ENCODE measurements at places on chromosomes 5 and 9. TPM values are rescaled to one million over a fixed set of nuclear protein-coding genes. Genes with fewer than 3 reads are reported as not detected.

The CANX gene
- 621 TPM for total RNA-seq

The FIBCD1 gene
- 0.26 TPM for total RNA-seq

The OCLN gene
- total RNA-seq, result 11.9 TPM

The PCDHA1 gene
- total RNA-seq, result 0.48 TPM

The SKP1 gene
- total RNA-seq, result 315 TPM

The CDKN2B-AS1 gene
- total RNA-seq, result not detected

The CCNO gene
- 0.24 TPM for total RNA-seq

- no peak for DNase-seq
Observed at GRCh38 chr9:34984049-34984448, 5.5 kb upstream of the DNAJB5 start.

DNA sequence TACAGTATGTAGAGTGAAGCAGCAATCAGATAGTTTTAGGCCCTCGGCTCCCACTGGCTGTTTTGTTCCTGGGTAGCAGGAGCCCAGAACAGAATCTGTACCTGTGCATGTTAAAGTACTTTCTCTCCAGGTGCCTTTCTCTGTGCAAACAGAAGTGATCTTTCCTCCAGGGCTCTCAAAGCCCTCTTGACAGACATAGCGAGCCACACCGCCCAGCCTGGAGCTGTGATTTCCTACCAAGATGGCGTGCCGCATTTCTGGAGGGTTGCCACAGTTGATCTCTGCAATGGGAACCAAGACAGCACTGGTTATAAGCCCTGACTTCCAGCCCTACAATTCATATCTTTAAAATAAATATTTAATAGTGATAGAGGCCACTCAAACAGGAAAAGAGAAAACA lies 50.9 kb downstream of the SUSD1 start:
- no peak for DNase-seq

DNA sequence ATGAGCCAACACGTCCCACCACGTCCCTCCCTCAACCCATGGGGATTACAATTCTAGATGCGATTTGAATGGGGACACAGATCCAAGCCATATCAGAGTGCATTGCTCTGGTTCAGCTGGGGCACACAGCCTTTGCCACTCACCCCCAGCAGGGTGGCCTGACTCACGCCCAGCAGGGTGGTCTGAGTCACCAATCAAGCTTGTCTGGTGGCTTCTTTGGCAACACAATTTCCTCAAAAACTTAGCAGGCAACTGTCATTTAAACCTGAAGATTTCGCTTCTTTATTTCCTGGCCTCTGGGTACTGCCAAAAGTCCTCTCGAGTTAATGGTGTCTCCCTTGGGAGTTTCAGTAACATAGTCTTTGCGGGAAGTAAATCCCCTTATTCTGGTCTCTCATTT lies 16.3 kb upstream of the SEMA5A start:
- no peak for DNase-seq

GRCh38 chr5:81145329-81145935 lies 87.7 kb upstream of the CKMT2 start:
- DNase-seq, result no peak

DNA sequence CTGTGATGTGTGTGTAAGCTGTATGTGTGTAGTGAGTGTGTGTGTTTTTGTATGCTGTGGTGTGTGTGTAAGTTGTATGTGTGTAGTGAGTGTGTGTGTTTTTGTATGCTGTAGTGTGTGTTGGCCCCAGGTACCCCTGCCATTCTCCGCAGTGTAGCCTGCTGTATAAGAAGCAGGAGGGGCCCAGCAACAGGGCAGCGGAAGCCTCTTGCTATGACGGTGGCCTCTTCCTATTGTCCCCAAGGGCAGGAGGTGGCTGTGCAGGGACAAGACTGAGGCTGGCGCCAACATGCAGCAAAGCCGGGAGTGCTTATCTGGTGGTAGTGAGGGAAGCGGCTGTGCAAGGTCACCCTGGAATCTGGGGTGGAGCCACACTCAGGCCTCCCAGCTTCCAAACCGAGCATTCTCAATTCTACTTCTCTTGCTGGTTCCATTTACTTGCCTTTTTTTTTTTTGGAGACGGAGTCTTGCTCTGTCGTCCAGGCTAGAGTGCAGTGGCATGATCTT lies 5.1 kb downstream of the SPAAR start:
- peak; percentile 2 for DNase-seq

- peak; percentile 88 for DNase-seq
Observed at GRCh38 chr5:106094204-106094607, 1576.5 kb downstream of the EFNA5 start.

GRCh38 chr9:112332214-112332613 lies 1.2 kb downstream of the PTBP3 start:
- no peak for DNase-seq

DNA sequence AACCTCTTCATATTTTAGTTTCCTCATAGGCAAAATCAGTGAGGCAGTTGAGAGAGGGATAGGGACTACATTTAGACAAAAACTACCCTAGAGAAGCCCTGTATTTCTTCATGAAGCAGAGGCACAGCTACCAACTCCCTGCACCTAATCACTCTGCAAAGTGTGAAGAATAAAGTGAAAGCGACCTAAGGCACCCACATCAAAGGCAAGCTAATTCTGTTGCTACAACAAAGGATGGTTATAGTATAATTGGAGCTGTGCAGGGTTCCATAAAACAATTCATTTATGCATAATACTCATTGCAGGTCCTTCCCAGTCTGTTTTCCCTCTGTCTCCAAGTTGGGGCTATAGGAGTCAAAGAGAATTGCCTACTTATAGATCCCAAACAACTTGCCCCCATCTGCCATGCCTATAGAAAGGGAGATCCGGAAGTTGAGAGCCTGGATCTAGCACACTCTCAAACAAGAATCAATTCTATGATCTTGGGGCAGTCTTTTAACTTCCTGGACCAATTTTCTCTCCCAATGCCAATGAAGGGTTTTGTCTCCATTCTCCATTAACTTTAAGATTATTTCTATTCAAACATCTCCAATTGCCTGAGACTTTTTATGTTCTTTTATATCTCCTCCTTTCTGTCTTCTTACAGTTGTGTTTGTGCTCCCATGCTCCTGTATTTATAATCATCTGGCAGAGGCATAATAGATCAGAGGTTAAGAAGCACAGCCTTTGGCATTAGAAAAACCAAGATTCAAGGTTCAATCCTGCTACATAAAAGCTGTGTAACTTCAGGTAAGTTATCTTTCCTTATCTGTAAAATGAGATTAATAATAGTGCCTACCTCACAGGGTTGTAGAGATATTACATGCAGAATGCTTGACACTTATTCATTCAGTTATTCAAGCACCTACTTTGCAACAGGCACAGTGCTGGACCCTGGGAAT lies 56.0 kb upstream of the PTGER4 start:
- no peak for DNase-seq

- DNase-seq, result no peak
Observed at GRCh38 chr5:34498572-34498971, 157.6 kb upstream of the RAI14 start.

DNA sequence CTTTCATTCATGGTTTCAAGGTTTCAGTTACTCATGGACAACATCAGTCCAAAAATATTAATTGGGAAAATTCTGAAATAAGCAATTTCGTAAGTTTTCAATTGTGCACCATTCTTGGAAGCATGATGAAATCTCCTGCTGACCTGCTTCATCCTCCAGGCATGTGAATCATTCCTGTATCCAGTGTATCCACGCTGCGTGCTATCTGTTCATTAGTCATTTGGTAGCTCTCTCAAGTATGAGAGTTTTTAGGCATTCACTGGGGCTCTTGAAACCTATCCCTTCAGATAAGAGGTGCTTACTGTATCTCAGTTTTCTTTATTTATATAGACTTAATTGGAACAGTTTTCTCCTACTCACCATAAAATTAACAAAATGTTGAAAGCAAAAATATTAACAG lies 293.0 kb downstream of the CDH12 start:
- peak; percentile 37 for DNase-seq

DNA sequence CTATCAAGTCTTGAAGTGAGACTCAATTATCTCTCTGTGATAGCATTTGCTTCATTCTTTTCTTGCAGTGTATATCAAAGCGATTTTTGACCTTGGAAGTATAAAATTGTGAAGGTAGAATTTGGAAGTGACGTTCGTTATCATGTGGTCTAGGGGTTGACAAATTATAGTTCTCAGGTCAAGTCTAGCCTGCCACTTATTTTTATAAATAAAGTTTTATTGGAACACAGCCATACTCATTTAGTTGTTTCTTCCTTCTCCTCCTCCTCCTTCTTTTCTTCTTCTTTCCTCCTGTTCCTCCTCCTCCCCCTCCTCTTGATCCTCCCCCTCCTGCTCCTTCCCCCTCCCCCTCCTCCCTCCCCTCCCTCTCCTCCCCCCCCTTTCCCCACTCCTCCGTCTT lies 38.0 kb downstream of the LRRTM2 start:
- DNase-seq, result no peak

GRCh38 chr5:54704825-54705224 lies 187.3 kb downstream of the SNX18 start:
- DNase-seq, result peak; percentile 61

GRCh38 chr5:125323613-125324012 lies 577.2 kb upstream of the ZNF608 start:
- DNase-seq, result no peak

- no peak for DNase-seq
Observed at GRCh38 chr5:157486861-157487260, 26.8 kb downstream of the NIPAL4 start.

DNA sequence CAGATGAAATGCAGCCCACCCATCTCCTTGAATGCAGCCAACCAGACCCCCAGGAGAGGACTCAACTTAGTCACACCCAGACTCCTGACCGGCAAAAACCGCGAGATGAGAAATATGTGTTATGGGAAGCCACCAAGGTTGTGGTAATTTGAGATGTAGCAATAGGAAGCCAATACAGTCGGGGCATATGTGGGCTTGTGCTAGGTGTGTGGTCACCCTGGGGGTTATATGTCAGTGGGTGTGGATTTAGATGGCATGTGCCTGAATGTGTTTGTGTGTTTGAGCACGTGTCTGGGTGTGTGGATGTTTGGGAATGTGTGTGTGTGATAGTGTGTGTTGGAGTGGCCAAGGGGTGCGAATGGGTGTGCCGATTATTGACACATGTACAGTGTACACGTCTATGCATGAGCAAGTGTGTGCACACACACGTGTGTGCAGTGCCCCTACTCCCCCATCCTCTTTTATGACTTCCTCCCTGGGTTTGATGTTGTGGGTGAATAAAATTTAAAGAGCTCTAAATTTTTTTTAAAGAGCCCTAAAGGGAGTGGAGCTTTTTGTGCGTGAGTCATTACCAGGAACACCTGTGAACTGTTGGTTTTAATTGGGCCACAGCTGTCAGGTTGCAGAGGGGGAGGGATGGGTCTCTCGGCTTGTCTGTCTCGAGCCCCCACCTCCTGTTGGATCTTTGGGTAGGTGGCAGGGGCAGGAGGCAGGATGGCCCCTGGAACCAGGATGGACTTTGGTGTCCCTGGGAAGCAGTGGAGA lies 86.8 kb downstream of the LHX2 start:
- DNase-seq, result no peak

- peak; percentile 78 for DNase-seq
Observed at GRCh38 chr9:84668196-84669012, 1.1 kb upstream of the NTRK2 start.

GRCh38 chr5:1638658-1639400 lies 115.1 kb upstream of the LPCAT1 start:
- DNase-seq, result no peak

- DNase-seq, result no peak
Observed at GRCh38 chr5:31741496-31741895, 102.6 kb downstream of the PDZD2 start.

- DNase-seq, result no peak
Observed at GRCh38 chr9:27599102-27599869, 26.0 kb upstream of the C9orf72 start.

All from SK-MEL-5 (cell line).